ENCODE measurements at places on chromosomes 2 and 18.

DNA sequence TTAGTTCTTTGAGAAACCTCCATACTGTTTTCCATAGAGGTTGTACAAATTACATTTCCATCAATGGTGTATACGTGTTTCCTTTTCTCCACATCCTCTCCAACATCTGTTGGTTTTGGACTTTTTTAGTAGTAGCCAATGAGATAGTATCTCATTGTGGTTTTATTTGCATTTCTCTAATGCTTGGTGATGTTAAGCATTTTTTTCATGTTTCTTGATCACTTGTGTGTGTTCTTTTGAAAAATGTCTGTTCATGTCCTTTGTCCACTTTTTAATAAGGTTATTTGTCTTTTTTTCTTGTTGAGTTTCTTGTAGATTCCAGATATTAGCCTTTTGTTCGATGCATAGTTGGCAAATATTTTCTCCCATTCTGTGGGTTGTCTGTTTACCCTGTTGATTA lies 392.3 kb upstream of the ZEB2 start:
- no peak for DNase-seq

DNA sequence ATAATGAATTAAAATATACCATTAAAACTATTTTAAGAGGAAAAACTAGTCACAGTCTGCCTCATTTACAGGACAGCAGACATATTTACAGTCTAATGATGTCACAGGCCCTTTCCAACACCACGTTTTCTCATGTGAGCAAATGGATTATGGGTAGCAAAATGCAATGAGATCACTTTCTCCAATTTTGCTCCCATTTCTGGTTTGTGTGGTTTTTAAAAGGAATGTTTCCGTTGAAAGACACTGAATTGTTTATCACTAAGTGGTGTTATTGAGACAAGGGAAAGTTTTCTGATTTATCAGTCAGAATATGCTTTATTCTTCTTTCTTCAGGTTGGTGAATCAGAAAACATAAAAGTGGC lies 11.4 kb upstream of the NR4A2 start:
- DNase-seq = no peak

DNA sequence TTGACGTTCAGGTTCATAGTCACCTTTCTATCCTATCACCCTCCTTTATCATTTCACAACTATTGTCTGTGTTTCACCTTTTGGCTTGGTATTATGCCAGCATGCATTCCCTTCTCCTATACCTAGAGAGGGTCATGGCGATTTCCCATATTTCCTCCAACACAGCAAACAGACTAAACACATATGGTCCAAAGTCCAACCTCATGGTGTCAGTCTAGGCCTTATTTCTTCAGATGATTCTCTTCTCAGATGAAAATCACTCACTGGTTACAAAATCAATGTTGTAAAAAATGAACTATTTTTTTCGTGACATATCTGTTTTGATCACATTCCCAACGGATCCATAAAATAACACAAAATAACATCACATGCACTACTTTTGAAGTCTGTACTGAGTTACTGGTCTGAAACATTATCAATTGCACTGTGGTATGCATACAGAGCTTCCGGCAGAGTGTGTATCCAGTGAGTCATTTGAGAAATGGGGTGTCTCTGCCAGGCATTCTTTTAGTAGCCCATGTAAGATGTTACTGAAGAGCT lies 204.8 kb upstream of the GALNT5 start:
- no peak for DNase-seq

DNA sequence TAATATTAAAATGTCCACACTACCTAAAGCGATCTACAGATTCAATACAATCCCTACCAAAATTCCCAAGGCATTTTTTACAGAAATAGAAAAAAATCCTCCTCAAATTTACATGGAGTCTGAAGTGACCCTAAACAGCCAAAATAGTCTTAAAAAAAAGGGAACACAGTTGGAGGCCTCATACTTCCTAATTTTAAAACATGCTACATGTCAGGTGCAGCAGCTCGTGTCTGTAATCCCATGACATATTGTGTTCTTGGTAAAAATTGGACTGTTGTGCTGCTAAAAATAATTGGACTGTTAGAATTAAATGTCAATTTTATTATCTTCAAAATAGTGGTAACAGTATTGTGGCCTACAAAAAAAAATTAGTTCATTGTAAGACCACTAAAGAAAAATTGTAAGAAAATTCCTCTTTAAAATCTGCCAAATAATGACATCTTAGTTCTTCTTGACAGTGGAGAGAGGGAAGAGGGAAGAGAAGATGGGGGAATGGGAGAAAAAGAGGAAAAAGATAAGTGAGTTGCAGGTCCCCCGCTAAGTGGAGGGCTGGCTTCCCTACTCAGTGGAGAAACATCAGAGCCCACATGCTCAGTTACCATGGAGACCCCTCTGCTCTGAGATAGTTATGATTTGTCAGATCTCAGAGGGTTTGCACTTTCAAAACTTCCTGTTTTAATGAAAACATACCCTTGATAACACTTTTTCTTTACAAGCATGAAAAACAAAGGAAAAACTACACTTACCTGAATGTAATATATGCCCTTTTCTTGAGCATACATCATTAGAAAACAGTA lies 46.5 kb downstream of the UNC50 start:
- no peak for DNase-seq

DNA sequence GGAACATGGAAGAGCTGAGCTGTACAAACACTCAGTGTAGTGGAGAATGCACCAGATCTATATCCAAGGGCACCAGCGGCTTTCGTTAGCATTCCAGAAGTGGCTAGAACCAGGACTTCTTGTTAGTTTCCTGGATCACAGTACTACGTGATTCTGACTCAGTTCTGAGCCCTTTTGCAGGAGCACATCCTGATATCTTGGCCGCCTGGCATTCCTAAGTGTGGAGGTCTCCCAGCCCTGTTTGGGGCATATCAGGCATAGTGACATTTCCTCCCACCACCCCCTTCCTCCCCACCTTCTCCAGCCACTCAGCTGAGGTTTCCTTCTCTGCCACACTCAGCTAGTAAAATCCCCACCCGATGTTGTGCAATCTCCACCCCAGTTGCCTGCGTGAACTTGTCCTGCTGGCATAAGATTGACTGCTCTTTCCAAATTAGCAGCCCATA lies 63.4 kb downstream of the BMP10 start:
- no peak for DNase-seq

GRCh38 chr2:23209059-23209458 lies 175.9 kb upstream of the KLHL29 start:
- no peak for DNase-seq

DNA sequence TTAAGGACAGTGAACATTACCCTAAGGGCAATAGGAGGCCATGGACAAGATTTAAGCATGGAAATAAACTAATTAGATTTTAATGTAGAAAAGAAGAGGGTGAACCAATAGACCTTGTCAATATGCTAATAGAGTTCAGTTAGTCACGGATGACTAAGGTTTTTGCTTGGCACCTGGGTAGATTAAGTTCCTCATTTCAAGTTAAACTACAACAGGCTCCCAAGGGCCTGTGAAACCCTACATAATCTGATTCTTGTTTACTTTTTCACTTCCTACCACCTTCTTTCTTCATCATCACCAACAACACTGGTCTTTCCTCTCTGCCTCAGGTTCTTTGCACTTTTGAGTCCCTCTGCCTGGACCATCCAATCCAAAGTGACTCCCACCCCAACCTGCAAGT lies 14.8 kb downstream of the SP110 start:
- DNase-seq = no peak

DNA sequence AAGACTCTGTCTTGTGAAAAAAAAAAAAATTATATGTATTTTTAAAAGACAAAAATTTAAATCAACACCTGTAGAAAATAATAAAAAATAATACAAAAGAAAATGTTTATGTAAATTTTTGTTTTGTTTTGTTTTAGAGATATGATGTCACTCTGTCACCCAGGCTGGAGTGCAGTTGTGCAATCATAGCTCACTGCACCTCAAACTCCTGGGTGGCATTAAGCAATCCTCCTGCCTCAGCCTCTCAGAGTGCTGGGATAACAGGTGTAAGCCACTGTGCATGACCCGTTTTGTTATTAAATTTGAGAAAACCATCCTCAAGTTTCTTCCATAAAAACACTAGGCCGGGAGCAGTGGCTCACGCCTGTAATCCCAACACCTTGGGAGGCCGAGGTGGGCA lies 56.2 kb upstream of the B3GNT7 start:
- DNase-seq = no peak

DNA sequence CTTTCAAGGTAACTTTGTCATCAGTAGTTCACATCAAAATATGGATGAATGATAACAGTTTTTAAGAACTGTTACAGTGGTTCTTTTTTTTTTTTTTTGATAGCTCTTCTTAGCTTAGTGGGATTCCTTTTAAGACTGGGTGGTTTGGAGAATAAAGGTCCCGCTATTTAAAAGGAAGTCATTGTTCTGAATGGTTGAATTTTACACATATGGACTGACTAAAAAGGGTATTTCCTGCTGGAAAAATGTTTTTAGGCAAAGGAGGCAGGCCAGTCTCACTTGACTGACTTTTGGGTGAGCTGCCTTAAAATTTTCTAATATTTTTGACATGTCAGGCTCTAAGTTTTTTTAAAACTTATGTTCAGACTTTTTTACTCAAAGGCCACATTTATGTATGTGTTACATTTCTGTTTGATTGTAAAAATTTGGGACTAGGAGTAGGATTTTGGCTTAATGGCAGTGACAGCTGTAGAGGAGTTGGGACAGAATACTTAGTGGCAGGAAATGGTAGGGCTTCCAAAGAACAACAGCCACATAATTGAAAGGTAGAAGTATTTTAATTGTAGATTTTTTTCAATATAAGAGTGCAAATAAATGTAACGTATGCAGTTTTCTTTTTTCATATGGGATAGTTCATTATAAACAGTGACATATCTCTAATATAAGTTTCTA lies 13.7 kb downstream of the VAPA start:
- DNase-seq = no peak

GRCh38 chr2:69773206-69773605 lies 31.3 kb downstream of the ANXA4 start:
- DNase-seq = no peak

DNA sequence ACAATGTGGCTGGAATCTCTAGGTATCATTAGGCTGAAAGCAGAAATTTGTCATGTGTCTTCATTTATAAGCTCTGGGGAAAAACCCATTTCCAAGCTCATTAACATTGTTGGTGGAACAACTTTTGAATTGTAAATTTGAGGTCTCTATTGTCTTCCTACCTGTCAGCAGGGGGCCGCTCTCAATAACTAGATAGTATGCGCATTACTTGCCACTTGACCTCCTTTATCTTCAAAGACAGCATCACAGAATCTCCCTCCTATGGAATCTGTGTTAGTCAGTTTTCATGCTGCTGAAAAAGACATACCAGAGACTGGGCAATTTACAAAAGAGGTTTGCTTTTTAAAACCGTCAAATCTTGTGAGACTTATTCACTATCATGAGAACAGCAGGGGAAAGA lies 223.1 kb downstream of the CALCRL start:
- no peak for DNase-seq

GRCh38 chr18:48707636-48708296 lies 168.9 kb downstream of the CTIF start:
- no peak for DNase-seq

GRCh38 chr2:98464772-98465310 lies 20.2 kb downstream of the INPP4A start:
- no peak for DNase-seq

DNA sequence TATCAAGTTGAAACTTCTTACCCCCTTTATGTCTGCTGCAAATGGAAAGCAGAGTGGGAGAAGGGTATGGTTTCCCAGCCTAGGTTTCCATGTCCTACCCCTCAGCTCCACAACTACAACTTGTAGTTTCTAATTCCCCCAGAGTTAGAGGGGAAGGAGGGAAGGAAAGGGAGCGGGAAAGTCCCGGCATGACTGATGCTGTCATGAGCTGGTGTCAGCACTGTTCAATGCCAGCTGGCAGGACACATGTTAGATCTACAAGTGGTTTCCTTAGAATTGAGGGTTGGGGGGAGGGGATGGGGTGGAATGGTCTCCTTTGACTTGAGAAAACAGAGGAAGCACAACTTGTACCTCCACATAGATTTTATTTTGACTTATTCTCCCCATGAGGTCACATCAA lies 194.0 kb downstream of the MBD2 start:
- no peak for DNase-seq

DNA sequence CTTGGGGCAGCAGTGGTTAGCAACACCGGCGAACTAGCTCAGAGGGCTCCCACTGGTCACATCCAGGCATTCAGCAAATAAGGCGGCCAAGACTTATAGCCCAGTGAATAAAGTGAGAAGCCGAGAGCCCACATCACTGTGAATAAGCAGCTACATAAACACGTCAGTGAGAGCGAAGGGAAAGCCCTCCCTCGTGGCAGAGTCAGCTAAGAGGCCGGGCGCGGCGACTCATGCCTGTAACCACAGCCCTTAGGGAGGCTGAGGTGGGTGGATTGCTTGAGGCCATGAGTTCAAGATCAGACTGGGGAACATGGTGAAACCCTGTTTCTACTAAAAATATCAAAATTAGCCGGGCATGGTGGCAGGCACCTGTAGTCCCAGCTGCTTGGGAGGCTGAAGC lies 5.2 kb downstream of the D2HGDH start:
- DNase-seq = no peak

- no peak for DNase-seq
Measured at GRCh38 chr2:101930847-101931246, 60.9 kb upstream of the IL1R2 start.

GRCh38 chr2:172129404-172129803 lies 26.7 kb upstream of the DLX2 start:
- no peak for DNase-seq

GRCh38 chr2:215949991-215950404 lies 63.4 kb downstream of the MREG start:
- DNase-seq = peak; percentile 26

DNA sequence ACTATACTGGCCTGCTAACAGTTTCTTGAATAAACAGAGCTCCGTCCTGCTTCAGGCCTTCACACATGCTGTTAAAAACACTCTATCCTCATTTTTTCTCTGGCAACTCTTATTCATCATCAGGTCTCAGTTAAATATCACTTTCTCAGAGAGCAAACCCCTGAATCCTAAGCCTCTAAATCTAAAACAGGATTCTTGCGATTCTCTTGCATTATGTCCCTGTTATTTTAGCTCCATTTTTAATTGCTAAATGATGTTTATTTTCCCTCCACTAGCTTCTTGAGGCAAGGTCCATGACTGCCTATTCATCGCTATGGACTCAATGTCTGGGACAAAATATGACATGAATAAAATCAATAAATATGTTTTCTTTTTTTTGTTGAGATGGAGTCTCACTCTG lies 190.7 kb upstream of the SMAD7 start:
- DNase-seq = no peak

GRCh38 chr2:209451209-209451834 lies 27.5 kb downstream of the MAP2 start:
- DNase-seq = peak; percentile 27

DNA sequence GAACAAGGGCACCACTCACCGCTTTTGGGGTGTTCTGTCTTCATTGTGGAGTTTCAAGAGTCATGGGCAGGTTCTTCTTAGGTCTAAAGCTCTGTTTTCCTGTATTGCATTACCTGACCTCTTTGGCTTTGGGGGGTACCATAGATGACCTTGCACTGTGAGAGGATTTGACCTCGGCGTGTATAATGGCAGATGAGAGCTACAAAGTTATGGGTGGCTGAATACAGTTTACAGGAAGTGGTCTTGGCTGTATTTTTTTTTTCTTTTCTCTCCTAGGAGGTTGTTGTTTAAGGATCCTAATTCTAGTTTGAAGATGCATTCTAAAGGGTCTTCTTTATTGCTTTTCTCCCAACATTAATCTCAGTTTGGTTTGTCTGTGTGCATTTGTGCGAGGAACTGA lies 11.5 kb downstream of the GAL3ST2 start:
- no peak for DNase-seq
